HCT116 (cell line): ENCODE measurements at places on chromosomes 3 and 15.
A peak's percentile ranks its signal among the peaks of the same experiment; 100 is the strongest.

DNA sequence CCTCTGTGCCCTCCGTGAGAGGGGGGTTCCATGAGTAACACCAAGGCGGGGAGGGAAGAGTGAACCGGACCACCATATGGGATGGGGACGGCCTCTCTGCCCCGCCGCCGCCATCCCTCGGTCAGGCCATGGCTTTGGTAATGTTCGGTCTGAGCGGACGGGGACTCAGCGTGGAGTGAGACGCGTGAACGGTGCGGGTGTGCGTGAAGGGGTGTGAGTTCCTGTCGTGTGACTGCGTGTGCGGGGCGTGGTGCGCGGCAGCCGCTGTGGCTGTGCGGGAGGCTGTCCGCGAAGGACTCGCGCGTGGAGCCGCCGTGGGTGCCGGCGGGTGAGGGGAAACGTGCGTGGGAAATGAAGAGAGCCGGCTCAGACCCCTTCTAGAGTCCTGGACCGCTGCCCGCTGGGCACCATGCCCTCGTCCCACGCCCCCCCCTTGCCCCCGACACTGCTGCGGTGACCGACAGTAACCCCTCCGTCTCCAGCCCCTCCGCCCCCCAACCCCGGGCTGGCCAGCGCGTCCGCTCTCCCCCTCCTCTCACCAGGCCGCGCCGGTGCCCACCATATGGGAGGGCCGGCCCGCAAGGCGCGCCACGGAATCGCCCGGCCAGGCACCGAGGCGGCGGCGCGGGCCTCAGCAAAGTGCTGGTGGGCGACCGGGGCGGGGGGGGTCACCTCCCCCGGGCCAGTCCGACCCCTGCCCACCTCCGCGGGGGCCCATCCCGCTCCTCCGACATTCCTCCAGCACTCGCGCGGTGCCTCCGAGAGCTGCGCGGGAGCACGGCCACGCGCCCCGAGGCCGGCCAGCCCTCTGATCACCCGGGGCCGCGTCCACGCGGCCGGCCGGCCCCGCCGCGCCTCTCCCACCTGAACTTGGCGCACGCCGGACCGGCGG is 589 bp downstream of the KLF15 start:
- no peak for DNase-seq
- H3K36me3 ChIP-seq, result no peaks in the 10 kb centered on the region
- H3K4me1 ChIP-seq, result peaks cover 10% of the 10 kb centered on the region; the same call in 1 of the 2 replicates
- peaks cover 6% of the 10 kb centered on the region; the same call in 1 of the 2 replicates for H3K27me3 ChIP-seq

- H3K27ac ChIP-seq, result no peak overlapping the region; the same call in 1 of the 2 replicates
- no peak for DNase-seq
- H3K27me3 ChIP-seq, result no peaks in the 10 kb centered on the region
- H3K4me3 ChIP-seq, result no peak overlapping the region
- H3K4me1 ChIP-seq, result peaks cover 82% of the 10 kb centered on the region
These were observed 22.1 kb downstream of the AMOTL2 start for GRCh38 chr3:134352031-134352671.

GRCh38 chr3:184737641-184738505 is 26.0 kb upstream of the MAGEF1 start:
- H3K27ac ChIP-seq, result no peak overlapping the region
- no peaks in the 10 kb centered on the region for H3K36me3 ChIP-seq
- no peak overlapping the region for H3K4me3 ChIP-seq

DNA sequence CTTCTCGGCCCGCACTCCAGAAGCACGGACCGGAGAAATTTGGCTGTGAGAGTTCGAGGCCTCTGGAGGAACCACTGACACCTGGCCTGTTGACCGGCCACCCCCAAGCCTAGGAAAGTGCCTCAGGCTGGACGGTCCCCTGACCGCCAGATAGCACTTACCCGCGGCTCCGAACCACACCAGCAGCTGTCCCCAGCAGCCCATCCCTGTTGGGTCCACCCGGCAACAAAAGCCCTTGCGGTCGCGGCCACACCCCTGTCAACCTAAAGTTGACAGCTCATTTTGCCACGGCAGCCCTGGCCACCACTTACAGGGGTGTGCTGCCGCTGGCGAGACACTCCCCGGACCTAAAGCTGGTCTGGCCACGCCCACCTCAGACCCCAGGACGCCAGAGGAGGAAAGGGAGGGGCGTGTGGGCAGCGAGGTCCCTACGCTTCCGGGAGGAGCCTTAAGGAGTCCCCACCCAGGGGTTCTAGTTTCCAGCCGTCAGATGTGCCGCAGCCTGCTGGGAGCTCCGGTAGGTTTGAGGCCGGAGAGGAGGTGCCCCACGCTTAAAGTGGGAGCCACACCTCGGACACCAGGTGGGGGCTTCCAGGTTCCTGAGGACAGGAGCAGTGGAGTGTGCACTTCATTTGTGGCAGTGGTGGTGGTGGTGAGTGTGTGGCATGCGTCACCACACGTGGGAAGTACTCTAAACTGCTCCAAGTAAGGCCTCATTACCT is at the start of gene LTK:
Gene LTK, minus strand, starts transcription at position 322 of the 722 bp plus-strand sequence. Its CDS starts 118 bp downstream, at position 204.
- H3K36me3 ChIP-seq, result 0 out of 2 replicates have a peak, but pooled peaks cover 4% of the 10 kb centered on the region
- H3K27ac ChIP-seq, result peak within 1 kb of the TSS; percentile 52; the same call in 1 of the 2 replicates
- H3K27me3 ChIP-seq, result no peaks in the 10 kb centered on the region
- peak; percentile 65 for DNase-seq
- H3K4me1 ChIP-seq, result peaks cover 27% of the 10 kb centered on the region

DNA sequence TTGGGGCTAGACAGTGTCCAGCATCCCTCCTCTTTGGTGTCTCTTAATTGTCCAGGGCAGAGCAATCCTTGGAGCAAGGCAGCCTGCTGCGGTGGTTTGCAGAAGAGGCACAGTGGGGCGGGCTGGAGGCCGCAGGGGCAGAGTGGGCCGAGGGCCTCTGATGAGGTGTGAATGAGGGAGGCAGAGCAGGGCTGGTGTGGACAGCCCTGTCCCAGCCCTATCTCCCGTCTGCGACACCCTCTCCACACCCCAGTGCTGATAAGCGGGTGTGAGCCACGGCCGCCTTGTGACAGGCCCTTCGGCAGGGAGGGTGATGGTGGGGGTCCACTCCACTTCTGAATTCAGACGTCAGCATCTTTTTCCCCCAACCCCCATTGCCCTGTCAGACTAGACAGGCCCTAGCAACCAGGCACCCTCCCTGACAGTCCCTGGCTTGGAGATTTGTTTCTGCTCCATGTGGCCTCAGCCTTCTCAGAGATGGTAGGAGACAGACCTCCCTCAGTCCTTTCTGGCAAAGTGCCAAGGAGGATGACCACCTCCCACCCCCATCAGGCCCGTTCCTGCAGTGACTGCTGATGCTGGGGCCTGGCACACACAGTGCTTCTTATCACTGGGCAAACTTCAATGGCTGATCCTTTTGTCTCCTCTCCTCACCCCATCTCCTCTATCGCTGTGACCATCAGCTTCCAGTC is 37.3 kb downstream of the EXOG start:
- H3K4me1 ChIP-seq, result no peaks in the 10 kb centered on the region
- no peaks in the 10 kb centered on the region for H3K27me3 ChIP-seq
- H3K4me3 ChIP-seq, result no peak overlapping the region
- no peak overlapping the region for H3K27ac ChIP-seq

- H3K27me3 ChIP-seq, result no peaks in the 10 kb centered on the region
- no peak overlapping the region for H3K27ac ChIP-seq
- no peak overlapping the region for H3K4me3 ChIP-seq
- H3K4me1 ChIP-seq, result no peaks in the 10 kb centered on the region
These were observed 132.7 kb upstream of the RAP2B start for GRCh38 chr3:153029350-153029749.

DNA sequence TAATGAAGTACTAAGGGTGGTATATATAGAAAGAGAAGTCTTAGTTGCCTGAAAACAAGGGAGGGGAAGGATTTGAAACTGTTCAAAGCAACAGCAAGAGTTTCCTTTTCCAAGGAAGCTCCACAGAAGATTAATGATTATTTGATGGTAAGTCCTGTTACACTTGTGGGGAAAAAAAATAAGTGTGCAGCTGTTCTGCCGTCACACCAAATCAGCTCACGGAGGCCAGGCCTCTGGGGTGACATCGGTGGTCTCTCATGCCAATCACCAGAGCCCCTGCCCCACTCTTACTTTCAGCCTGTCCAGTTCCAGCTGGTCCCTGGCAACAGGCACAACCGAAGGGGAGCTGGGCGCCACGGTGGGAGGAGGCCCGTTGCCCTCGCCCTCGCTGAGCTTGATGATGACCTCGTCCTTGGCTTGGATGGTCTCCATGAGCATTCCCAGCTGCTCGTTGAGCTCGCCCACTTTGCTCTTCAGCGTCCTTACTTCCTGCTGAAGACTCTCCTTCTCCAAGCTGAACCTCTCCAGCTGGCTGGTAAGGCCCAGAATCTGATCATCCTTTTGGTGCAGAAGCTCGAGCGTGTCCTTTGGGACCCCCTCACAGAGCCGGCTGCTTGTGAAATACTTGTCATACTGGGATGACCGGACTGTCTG is 53.5 kb downstream of the TBC1D2B start:
- no peaks in the 10 kb centered on the region for H3K27me3 ChIP-seq
- DNase-seq, result no peak
- H3K36me3 ChIP-seq, result peaks cover 4% of the 10 kb centered on the region
- H3K27ac ChIP-seq, result no peak overlapping the region
- no peaks in the 10 kb centered on the region for H3K4me1 ChIP-seq
